ENCODE measurements at places on chromosomes 1 and 21.

DNA sequence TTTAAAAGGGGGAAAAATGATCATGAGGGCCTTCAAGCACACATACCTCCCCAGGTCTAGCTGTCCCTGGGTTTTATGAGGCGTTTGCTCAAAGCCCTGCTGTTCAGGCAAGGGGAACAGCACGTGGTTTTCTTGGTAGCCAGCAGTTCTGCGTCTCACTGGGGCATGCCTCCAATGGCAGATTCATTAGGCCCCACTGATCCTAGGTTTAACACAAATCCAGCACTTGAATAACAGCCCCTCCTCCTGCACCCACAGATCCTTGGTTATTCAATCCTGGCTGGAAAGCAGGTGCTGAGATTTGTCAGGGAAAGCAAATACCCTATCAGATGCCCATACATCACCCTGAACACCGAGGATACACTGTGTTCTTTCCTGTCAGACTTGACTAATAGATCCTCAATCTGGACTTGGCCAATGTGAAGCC is 106.4 kb downstream of the ZC3H11B start:
- no peak for DNase-seq

GRCh38 chr1:218760601-218761570 is 412.8 kb upstream of the LYPLAL1 start:
- no peak for DNase-seq

DNA sequence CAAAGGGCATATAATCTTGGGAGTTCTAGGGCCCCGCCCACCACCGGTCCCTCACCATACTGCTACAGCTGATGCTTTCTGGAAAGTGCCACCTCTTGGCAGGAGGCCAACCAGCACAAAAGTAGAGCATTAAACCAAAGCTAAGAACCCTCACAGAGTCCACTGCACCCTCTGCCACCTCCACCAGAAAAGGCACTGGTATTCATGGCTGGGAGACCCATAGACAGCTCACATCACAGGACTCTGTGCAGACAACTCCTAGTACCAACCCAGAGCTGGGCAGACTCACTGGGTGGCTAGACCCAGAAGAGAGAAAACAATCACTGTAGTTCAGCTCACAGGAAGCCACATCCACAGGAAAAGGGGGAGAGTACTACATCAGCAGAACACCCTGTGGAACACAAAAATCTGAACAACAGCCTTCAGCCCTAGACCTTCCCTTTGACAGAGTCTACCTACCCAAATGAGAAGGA is 10.8 kb downstream of the THEM4 start:
- no peak for DNase-seq

DNA sequence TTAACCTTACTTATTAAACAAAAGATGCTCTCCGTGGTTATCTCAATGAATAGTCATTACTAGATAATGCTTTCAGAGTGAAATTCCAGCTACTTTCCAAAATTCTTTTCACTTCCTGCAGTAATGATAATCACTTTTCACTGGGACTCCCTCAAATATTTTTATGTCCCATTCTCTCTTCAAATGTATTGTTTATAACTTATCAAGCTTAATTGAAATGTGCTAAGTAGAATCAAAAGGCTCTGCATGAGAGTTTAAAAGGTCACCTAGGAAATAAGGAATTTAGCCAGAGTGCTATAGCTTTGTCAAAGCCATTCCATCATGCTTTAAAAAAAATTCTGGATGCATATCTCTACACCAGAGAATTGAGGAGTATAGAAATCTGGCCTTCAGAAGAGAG is 106.4 kb downstream of the ODF2L start:
- no peak for DNase-seq

GRCh38 chr1:156754219-156754618 is 2.7 kb upstream of the HDGF start:
- peak; percentile 94 for DNase-seq

DNA sequence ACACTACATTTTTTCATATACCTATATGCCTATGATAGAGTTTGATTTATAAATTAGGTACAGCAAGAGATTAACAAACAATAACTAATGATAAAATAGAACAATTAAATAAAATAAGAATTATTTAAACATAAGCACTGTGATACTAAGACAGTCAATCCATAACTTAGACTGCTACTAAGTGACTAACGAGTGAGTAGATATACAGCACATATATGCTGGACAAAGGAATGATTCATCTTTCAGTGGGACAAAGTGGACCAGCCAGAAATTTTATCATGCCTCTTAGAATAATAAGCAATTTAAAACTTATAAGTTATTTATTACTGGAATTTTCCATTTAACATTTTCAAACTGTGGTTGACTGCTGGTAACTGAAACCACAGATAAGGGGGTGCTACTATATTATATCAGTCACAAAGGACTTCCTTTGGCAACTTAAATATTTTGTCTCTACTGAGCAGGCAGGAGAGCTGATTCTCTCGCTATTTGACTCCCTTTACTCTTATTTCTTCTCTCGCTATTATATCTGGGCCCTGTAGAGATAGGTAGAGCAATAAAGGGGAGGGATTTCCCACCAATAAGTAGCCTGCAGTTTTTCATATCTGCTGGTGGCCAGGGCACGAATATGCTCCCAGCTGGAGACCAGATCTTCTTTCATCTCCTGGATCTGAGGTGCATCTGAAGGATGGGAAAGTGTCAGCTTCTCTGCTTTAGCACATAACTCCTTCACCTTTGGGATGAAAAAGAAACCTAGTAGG is 10.8 kb downstream of the SPTA1 start:
- no peak for DNase-seq

DNA sequence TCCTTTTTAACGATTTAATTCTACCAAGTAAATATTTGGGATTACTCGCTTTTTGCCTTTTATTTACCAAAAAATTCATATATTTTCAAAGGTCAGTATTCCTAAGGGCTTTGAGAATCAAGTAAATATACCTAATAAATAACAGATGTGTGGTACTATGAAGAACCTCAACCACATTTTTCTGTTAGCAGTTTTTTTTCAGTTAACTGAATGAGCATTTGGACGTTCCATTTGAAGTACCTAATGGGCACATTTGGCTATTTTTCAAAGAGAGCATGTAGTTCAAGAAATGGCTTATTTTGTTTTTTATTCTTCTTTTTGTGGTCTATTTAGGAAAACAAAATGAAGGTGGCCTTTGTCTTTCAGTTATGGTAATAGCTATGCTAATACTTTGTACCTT is 253.0 kb downstream of the GPR52 start:
- no peak for DNase-seq

DNA sequence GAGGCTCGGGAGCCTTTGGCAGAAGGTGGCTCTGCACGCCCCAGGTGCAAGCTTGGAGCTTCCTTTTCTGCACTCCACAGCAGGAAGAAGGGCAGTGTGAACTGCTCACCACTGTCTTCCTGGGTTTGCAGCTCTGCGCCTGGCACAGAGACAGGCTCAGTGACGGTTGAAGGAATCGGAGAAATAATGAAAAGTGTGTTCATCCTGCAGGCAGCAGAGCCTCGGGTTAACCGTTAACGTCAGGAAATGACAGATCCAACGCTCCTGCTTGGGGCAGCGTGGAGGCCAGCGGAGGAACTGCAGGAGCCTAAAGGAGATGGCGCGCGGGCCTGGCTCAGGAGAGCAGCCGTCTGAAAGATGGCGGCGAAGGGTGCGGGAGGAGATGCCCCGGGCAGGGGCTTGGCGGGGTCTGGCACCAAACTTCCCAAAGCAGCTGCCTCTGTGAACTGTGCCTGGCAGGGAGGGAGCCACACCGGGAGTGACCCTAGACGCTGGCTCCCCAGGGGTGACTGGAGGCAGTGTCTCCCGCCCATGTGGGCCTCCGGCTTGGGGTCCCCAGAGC is 10.9 kb upstream of the SAMD11 start:
- no peak for DNase-seq

DNA sequence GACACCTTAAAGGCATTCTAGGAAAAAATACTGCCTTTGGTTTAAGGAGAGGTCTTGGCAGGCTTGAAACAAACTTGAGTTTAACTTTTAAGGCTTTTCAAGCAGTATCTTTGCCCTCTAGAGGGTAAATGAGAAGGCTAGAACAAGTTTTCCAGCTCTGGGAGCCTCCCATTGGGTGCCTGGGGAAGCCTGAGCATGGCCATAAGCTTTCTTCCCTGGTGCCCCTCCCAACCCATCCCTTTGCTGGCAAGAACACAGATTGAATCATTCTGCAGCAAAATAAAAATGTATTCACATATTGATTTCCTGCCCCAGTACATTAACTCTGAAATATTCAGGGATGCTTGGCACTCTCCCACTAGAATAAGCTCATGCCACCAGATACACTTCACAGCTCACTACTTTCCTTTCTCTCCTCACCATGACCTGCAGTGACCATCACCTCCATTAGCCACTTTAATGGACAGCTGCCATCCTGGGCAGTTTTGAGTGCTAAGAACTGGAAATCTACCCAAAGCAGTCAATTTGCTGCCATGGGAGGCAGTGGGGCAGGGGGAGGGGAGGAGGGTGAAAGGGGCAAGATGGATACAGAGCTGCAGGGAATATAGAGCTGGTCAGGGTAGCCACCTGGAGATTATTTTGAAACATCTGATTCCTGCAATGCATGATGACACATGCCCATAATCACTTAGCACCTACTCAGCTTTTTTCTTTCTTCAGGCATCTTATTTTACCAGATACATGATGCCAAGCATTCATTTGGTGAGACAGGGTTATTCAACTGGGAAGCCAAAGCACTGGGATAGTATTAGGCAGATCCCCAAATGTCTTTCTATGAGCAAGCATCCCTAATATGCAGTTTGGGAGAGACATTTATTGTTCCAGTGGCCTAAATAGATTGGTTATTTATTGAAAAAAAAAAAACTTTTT is 140.6 kb downstream of the SYT2 start:
- DNase-seq, result no peak

DNA sequence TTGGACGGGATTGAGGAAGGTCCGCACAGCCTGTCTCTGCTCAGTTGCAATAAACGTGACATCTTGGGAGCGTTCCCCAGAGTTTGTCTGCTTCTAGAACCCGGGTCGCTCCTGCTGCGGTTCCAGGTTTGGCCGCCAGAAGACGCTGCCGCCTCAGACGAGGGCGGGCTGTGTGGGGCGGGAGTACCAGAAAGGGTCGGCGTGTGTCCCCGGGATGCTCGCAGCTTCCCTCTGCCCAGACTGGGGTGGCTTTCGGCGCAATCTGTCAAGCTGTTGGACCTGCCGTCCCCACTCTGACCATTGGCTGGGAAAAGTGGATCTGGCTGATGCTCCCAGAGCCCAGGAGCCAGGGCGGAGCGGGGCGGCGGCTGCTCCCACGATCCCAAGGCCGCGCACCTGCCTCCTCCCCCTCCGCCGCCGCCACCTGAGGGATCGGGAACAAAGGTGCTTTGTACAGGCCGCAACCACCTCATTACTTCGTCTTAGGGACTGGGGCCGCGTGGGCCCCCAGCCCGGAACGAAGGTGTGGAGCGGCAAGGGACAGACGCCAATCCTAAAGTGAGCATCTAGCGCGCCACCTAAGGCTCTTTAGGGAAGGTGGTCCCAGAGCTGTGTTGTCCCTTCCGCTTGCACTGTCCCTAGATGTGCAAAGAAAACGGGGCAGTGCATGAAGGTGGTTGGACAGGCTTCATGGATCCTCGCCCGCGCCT is 683 bp upstream of the EFNA4 start:
- DNase-seq, result peak; percentile 66

- DNase-seq, result no peak
Measured at GRCh38 chr1:22457345-22457744, 5.7 kb downstream of the ZBTB40 start.

DNA sequence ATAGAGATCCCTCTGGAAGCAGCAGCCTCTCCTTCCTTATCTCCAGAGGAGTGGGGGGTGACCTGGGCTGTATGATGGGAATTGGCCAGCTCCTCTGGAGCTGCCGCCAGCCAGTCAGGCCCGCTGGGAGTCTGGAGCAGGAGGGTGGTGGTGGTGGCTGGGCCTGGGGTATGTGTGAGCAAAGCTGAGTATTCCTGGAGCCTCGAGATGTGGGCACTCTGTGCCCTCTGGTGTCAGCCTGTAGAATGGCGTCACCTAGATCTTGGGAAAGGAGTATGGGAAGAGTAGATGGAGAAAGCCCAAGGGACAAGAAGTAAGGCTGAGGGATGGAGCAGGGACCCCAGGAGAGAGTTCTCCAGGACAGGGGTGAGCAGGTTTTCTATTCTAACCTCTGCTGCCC is 16.0 kb downstream of the VANGL2 start:
- DNase-seq, result no peak

DNA sequence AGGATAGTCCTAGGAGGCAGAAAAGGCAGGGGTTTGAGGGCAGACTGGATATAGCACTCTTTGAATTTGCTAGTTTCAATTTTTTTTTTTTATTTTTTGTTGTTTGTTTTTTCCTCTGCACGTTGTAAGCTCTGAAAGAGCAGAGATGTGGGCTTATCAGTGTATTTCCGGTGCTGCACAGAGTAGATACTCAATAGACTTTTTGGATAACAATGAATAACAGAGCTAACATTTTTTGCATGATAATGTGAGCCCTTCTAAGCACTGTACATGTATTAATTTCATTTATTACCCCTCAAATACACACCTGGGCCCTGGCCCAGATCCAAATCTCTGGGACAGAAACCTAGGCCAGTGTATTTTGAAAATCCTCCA is 17.1 kb upstream of the PARP1 start:
- no peak for DNase-seq

- DNase-seq, result no peak
Measured at GRCh38 chr1:45863218-45863617, 59.8 kb downstream of the MAST2 start.

DNA sequence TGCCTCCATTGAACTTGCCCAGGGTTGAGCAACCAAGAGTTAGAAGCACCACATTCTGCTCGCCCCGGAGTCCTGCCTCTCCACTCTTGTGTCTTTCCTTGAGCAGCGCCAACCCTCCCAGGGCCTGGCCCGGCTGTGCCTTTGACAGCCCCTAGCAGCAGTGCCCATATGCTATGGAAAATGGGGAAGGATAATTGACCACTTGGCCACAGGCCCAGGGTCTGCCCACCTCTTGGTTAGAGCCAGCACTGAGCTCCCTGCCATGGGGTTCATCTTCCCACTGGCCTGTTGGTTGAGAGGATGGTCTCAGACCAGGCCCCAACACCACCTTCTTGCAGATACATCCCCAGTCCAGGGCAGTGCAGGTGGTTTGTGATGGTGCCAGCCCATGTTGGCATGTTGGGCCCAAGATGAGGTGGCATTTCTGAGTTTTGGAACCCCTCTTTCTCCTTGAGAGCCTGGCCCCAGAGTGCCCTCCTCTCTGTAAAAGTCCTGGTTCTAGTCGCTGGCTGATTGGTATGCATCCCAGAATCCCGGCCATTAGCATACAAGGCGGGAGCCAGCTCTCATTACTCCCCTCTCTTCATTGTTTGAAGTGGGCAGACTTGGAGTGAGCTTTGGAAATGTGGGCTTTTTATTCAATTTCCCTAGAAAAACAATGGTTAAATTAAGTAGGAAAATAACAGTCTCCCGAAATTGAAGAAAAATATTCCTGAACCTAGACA is 7.6 kb downstream of the ARHGEF10L start:
- DNase-seq, result no peak

GRCh38 chr1:78619032-78619431 is 1.2 kb upstream of the IFI44L start:
- DNase-seq, result no peak

- no peak for DNase-seq
Measured at GRCh38 chr1:201295861-201296260, 12.6 kb downstream of the PKP1 start.
